ENCODE measurements at places on chromosomes 12 and 14. TPM values are rescaled to one million over a fixed set of nuclear protein-coding genes. Genes with fewer than 3 reads are reported as not detected.
A peak's percentile ranks its signal among the peaks of the same experiment; 100 is the strongest.

Gene MYO1A
- total RNA-seq = 0.32 TPM

Gene LRRK2
- 0.23 TPM for total RNA-seq

DNA sequence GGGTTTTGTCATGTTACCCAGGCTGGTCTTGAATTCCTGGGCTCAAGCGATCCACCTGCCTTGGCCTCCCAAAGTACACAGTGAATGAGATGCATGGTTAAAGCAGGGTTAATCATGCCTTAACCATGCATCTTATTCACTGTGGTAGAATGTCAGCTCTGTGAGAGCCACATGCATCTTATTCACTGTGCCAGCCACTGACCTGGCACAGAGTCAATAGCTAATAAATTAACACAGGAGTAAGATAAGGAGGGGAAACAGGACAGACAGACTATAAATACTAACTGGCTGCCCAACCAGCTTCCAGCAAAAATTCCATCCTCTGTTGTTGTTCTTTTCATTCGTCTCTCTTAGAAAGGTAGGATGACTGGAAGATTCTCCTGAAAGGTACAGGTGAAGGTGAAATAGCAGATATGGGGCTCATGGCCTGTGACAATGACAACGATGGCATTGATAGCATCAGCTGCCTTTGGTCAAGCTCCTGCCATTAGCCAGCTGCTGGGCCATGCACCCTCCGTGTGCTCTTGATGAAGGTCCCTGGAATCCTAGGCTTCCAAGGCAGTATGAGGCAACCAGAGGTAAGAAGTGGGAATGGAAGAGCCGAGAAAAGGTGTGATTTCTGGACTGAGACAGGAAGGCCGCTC, 76.6 kb downstream of the ZNF664 start:
- DNase-seq = no peak

GRCh38 chr12:59735231-59735630, 139.4 kb downstream of the SLC16A7 start:
- DNase-seq = no peak

GRCh38 chr12:63844391-63845341, at the start of gene SRGAP1:
Gene SRGAP1 (plus strand): TSS chr12:63844700. CDS start chr12:63844817, 117 bp downstream.
- no peak for DNase-seq

- peak; percentile 79 for DNase-seq
Observed at GRCh38 chr14:38721822-38722431, 381.1 kb downstream of the SEC23A start.

DNA sequence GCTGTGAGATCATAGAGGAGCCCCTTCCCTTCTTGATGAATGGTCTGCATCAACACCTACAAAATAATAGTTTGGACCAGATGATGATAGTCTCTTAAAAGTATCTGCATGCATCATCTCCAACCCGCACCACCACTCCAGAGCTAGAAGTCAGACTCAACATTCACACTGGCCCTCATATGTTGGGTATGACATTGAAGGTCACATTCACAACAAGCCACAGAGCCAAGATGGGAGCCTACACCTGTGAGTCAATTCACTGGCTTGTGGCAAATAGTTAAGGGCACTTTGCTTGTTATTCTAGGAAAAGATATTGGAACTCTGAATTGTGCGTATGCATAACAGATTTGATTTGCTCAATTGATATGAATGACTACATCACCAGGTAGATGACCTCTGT, 1197.9 kb downstream of the VRK1 start:
- DNase-seq = no peak
